Caco-2 (cell line): ENCODE measurements at places on chromosomes 6 and 20. TPM values are rescaled to one million over a fixed set of nuclear protein-coding genes. Genes with fewer than 3 reads are reported as not detected.

GRCh38 chr6:151034825-151035781, 169.6 kb downstream of the MTHFD1L start:
- no peak for DNase-seq

- no peak for DNase-seq
Measured at GRCh38 chr20:25081065-25081729, 744 bp downstream of the VSX1 start.

DNA sequence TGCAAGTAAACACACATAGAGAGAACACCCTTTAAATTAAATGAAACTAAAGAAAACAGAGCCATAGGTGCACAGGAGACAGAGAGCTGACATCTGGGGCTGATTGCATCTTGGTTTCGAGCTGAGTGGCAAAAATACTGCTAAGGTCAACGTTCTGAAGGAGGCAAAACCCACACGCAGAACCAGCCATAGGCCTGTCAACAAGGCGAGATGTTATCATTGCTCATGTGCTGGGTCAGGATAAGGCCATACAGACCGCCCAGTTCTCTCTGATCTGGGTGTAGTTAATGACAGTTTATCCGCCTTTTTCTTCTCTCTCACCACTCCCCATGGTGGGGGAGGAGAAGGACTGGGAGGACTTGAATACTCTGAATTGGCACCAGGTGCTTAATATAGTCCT, 4.5 kb upstream of the FAM110A start:
- DNase-seq: peak; percentile 39

GRCh38 chr20:34001378-34001777, 7.7 kb downstream of the RALY start:
- DNase-seq: no peak

DNA sequence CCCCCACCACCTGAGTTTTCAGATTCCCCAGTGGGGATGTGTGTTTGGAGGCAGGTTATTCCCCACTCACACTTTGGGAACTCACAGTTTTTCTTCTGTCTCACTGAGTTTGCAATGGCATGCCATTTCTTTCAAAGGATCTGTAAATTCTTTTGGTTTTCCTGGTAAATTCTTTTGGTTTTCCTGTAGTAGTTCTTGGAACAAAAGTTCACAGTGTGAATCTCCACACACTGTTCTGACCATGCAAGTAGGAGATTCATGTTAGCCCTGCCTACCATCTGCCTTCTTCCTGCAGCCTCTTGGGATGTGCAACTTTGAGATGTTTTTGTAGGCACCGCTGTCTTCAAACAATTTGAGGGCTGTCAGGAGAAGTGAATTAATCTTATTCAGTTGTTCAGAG, 165.6 kb upstream of the OGFRL1 start:
- DNase-seq: no peak

DNA sequence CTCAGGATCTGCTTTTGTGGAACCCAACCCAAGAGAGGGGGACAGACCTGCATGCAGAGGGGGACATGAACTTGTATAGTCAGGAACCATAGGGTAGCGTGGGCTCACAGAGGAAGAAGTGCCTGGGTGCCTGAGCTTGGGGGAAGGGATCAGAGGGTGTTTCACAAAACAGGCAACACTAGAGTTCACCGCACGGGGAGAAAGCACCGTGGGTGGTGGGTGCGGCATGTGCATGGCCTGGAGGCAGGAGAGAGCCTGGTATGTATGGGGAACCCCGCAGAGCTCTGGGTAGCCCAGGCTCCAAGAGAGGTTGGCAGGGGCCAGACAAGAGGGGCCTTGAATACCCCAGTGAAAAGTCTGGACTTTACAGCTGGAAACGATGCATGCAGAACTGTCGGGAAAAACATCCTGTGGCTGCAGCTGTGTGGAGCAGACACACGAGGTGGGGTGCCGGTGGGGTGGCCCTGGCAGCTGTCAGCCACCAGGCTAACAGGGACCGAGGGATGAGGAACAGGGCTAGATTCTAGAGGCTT, 6.7 kb upstream of the EMILIN3 start:
- no peak for DNase-seq

GRCh38 chr20:62388839-62389600, 2.1 kb downstream of the RPS21 start:
- DNase-seq: no peak

DNA sequence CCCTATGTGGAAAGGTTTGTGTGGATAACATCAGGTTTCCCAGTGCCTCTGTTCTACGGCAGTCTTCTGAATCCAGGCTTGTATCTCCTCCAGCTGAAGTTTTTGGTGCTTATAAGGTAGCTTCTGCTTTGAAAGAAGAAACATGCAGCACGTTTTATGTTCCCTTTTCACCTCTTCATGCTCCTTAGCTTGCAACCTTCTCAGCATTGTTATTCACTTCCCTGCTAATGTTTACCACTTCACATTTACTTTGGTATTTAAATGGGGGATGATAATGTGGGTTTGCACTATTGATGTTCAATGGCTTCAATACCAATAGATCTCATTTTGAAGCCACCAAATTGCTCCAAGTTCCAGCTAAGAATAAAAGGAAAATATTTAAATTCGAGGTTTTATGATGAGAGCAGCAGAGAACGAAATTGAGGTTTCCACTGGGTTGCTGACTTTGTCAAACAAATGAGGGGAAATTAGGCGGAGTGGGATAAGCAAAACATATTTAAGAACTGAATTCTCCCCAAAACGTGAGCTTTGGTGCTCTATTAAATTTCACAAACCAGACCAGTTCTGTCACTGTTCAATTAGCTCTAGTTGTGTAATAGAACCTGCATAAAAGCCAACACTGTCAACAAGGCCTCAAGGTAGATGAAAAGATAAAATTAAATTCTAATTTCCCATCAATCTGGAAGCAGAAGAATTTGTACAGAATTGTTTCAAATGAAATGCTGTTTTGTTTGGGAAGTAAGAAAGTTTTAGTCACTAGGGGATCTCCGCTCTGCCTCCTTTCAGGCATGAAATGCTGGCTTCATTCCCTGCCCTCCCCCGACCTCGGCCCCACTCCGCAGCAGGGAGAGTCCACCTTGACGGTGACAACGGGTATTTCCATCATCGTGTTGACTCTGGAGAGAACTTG, 1.4 kb downstream of the IL22RA2 start:
- DNase-seq: no peak

DNA sequence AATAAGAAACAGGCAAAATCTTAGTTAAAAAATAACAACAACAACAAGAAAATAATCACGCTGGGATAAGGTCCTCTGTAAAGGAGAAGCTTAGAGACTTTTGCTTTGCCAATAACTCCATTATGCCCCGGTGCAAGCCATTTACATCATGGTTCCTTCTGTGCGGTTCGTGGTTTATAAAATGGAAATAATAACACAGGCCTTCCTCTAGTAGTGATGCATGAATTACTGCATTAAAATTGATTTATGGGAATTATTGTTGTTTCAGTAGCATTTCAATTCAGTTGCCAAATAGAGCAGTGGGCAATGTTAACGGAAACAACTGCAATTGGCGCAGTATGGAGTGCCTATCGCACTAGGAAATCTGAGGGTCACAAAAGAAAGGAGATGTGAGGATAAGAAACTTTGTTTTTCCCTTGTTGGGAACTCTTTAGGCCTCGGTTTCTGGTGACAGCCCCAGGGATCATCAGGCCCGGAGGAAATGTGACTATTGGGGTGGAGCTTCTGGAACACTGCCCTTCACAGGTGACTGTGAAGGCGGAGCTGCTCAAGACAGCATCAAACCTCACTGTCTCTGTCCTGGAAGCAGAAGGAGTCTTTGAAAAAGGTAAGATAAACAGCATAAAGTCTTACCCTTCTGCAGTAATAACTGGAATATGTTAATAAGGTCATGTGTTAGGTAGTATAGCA, 1.1 kb downstream of the CD109 start:
- no peak for DNase-seq

DNA sequence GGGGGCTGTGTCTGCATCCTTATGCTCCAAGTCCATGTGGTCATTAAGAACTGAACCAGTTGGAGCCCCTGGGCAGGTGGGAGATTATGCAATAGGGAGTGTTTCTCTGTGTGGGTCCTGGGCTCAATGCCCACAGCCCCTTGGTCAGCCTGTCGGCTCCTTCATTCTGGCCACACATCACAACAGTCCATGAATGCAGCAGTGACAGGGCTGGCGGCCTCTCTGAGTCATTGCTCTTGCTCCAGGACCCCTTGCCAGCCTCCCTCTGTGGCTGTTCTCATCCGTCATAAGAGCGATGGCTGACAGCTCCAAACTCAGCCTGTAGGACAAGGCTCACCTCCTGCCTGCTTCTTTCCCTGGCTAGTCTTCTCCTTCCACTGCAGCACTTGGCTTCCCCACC, 609.5 kb upstream of the CDH4 start:
- no peak for DNase-seq

DNA sequence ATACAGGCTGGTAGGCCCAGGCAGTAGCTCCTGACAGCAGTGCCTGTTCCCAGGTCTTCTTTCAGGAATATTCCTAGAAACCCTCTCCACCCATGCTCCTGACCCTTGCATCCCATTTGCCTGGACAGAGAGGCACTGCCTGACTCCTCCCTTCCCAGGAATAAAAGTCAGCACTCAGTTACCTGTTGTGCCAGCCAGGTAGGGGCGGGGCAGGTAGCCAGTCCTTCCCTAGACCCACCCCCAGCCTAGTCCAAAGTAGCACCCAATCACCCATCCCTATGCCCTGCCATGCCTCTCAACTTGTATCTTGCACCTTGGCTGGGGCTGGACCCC, 129.9 kb downstream of the MRPL14 start:
- no peak for DNase-seq

DNA sequence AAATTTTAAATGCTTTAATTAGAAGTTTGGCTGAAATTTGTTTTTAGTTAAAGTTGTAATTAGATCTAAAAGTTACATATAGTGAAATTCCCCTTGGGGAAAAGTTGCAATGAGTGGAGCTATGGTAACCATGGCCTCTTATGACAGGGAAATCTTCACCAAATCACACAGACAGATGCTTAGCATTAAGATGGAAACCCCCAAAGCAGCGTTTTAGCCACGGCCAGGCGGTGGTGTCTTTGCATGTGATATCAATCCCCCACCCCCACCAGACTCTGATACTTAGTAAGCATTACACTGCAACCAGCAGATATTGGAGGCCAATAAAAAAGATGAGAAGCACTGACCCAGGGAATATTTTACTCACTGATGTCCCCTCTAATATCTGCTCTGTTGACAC, 75.7 kb downstream of the REPS1 start:
- no peak for DNase-seq

GRCh38 chr6:147852772-147853171, 344.3 kb downstream of the SAMD5 start:
- no peak for DNase-seq

GRCh38 chr6:18601516-18602020, 214.4 kb downstream of the RNF144B start:
- no peak for DNase-seq

DNA sequence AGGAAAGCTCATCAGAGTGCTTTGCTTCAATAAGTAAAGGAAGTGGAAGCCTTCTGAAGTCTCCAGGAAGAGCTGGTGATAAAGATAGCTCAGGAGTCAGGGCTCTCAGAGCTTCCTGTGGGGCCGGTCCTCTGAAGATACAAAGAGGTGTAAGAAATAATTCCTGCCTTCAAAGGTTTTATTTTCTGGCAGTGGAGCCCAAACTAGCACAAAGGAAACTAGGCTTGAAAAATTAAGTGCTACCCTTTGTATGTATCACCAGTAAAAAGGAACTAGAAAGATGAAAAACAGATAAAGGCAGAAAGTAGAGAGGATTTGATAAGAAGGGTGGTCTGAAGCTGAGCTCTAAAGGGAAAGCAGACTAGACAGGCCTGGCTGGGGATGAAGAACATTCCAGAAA, 204.1 kb upstream of the SASH1 start:
- no peak for DNase-seq

DNA sequence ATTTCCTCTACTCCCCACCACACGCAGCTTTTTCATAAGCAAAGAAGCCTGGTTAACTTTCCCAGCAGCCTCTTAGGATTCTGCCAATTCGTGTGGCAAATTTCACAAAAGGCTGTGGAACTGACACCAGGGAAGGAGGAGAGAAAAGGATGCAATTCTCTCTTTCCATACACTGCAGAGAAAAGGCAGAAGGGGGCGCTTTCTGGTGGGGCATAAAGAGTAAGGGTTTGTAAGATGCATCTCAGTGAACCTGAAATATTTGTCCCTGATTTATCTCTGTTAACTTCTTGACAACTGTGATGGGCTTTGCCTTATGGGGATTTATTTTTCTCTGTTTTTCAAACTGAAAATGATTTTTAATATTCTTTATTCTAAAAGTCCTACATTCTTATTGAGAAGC, 45.5 kb upstream of the GLP1R start:
- peak; percentile 44 for DNase-seq

DNA sequence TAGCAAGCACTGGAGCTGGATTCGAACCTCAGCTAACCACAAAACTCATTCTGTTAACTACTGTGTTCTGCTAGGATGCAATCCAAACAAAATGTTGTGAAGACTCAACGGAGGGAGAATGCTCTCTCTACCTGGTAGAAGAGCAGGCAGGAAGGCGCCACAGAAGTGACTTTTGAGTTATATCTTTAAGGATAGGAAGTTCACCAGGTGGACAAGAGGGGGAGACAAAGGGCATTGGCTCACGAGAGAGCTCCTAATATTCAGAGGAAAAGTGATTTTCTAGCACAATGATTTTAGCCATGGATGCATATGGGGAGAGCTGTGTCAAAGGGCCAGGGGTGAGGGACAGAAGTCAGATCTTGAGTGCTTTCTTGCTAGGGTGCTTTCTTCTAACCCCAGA, 108.4 kb upstream of the MAFB start:
- no peak for DNase-seq

DNA sequence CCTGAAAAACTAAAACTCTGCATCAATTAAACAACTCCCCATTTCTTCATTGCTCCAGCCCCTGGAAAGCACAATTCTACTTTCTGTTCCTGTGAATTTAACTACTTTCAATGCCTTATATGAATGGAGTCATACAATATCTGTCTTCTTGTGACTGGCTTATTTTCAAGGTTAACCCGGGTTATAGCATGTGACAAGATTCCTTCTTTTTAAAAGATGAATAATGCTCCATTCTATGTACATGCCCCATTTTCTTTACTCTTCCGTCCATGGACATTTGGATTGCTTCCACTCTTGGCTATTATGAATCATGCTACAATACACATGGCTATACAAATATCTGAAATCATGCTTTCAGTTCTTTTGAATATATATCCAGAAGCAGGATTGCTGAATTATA, 334.9 kb upstream of the ID4 start:
- no peak for DNase-seq

The CCM2L gene
- total RNA-seq: 0.16 and 0.32 TPM in 2 replicates

The ZBTB22 gene
- total RNA-seq: 11.5 and 12.6 TPM in 2 replicates

The TNFAIP3 gene
- total RNA-seq: 45.7 and 50.4 TPM in 2 replicates

The LTB gene
- not detected in 2 replicates for total RNA-seq

The LAMA2 gene
- 0.02 and 0.05 TPM in 2 replicates for total RNA-seq

The GSTA2 gene
- 51.6 and 65.4 TPM in 2 replicates for total RNA-seq

The JAG1 gene
- 69.1 and 69.8 TPM in 2 replicates for total RNA-seq
